ENCODE measurements at places on chromosomes 1 and 21. TPM values are rescaled to one million over a fixed set of nuclear protein-coding genes. Genes with fewer than 3 reads are reported as not detected.

GRCh38 chr21:31730712-31731055, 1.2 kb downstream of the SCAF4 start:
- peaks cover 52% of the 10 kb centered on the region for H3K4me1 ChIP-seq
- H3K27me3 ChIP-seq, result no peaks in the 10 kb centered on the region
- H3K4me3 ChIP-seq, result peak overlapping the region; percentile 82
- no peaks in the 10 kb centered on the region for H3K36me3 ChIP-seq
- no peak overlapping the region for H3K27ac ChIP-seq

DNA sequence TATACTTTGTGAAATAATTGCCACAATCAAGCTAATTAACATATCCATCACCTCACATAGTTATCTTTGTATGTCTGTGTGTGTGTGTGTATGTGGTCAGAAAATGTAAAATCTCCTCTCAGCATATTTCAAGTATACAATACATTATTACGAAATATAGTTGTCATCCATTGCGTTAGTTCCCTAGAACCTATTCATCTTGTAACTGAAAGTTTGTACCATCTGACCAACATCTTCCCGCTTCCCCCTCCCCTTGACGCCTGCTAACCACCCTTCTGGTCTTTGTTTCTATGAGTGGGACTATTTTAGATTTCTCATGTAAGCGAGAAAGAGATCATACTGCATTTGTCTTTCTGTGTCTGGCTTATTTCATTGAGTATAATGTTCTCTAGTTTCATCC, 455.3 kb downstream of the KCNT2 start:
- no peaks in the 10 kb centered on the region for H3K27me3 ChIP-seq
- no peak overlapping the region for H3K4me3 ChIP-seq
- DNase-seq, result no peak
- no peak overlapping the region for H3K27ac ChIP-seq
- H3K4me1 ChIP-seq, result no peaks in the 10 kb centered on the region

- H3K36me3 ChIP-seq, result no peaks in the 10 kb centered on the region
- peaks cover 21% of the 10 kb centered on the region for H3K4me1 ChIP-seq
These were observed 54.4 kb upstream of the ACOT11 start for GRCh38 chr1:54493608-54494007.

DNA sequence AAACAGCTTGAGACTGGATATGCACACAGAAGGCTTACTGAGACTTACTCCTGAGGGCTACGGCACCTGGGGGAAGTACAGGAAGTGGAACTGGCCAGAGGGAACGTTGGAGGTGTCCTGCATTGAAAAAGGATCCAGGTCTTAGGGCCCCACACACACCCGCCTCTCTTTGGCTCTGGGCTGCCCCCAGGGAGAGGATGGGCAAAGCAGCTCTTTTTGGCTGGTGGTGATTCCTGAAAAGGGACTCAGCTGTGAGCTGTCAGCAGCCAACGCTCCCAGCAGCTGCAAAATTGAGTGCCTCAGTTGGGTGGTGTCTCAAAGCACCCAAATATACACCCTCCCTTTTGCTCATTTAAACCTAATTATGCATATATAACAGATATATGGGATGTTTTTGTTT, 213.2 kb downstream of the TNR start:
- H3K4me1 ChIP-seq, result no peaks in the 10 kb centered on the region
- H3K27me3 ChIP-seq, result no peaks in the 10 kb centered on the region
- DNase-seq, result no peak
- H3K36me3 ChIP-seq, result no peaks in the 10 kb centered on the region
- H3K27ac ChIP-seq, result no peak overlapping the region

- H3K4me1 ChIP-seq, result peaks cover 100% of the 10 kb centered on the region
- no peak for DNase-seq
- H3K27me3 ChIP-seq, result no peaks in the 10 kb centered on the region
- no peak overlapping the region for H3K27ac ChIP-seq
- H3K4me3 ChIP-seq, result no peak overlapping the region
These were observed 48.5 kb upstream of the ECE1 start for GRCh38 chr1:21338573-21339355.

DNA sequence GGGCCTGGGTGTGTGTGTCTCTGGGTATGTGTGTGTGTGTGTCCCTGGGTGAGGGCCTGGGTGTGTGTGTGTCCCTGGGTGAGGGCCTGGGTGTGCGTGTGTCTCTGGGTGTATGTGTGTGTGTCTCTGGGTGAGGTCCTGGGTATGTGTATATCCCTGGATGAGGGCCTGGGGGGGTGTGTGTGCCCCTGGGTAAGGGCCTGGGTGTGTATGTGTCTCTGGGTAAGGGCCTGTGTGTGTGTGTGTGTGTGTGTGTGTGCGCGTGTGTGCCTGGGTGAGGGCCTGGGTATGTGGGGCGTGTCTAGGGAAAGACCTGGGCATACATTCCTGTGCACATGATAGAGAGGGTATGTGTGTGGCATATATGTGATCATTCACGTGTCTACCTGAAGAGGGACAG, 155.1 kb upstream of the ZC3H12A start:
- DNase-seq, result no peak
- H3K27ac ChIP-seq, result no peak overlapping the region
- H3K27me3 ChIP-seq, result peaks cover 40% of the 10 kb centered on the region
- no peak overlapping the region for H3K4me3 ChIP-seq
- no peaks in the 10 kb centered on the region for H3K4me1 ChIP-seq
- H3K36me3 ChIP-seq, result no peaks in the 10 kb centered on the region

AUNIP gene
- not detected for total RNA-seq

YY1AP1 gene
- 71.1 TPM for total RNA-seq

LMX1A gene
- total RNA-seq, result not detected

DEPDC1 gene
- not detected for total RNA-seq
